SK-N-MC (cell line): ENCODE measurements at places on chromosomes 2 and 18.

- DNase-seq: no peak
Observed at GRCh38 chr18:9931678-9932077, 17.9 kb downstream of the VAPA start.

- no peak for DNase-seq
Observed at GRCh38 chr18:48385596-48385995, 23.6 kb downstream of the ZBTB7C start.

GRCh38 chr2:234305846-234306245 is 191.0 kb downstream of the ARL4C start:
- no peak for DNase-seq

- DNase-seq: no peak
Observed at GRCh38 chr2:147824620-147825019, 20.2 kb upstream of the ACVR2A start.

- no peak for DNase-seq
Observed at GRCh38 chr2:237552908-237553307, 13.5 kb upstream of the PRLH start.

DNA sequence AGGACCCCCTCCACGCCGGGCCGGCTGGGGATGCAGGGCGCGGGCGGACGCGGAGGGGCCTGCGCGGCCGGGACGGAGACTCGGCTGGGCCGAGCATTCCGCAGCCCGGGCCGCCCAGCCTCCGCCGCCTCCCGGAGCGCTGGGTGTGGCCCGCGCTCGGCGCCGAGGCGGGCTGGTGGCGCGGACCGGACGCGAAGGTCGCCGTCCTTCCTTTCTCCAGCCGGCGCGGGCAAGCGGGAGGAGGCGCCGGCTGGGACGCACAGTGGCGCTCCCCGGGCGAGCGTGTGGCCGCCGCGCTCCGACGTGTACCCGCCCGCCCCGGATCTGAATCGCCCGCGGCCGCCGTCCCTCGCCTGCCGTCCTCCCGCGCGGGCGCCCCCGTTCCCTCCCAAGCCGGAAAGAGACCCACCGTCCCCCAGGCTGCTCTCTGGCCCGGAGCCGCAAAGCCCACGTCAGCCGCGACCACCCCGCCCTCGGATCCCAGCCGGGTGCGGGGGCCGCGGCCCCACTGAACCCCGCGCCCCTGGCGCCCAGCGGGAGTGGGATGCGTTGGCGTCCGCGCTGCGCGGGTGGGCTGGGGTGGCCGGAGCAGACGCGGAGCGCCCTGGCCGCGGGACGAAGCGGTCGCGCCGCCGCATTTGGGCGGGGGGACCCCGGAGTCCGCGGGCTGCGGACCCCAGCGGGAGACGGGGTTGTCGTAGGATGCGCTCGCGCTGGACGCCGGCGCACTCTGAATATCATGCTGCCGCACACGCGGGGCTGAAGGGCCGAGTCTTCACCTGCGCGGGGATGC is 634 bp downstream of the SPATS2L start:
- no peak for DNase-seq

- DNase-seq: no peak
Observed at GRCh38 chr2:119707117-119708087, 28.4 kb downstream of the TMEM177 start.

DNA sequence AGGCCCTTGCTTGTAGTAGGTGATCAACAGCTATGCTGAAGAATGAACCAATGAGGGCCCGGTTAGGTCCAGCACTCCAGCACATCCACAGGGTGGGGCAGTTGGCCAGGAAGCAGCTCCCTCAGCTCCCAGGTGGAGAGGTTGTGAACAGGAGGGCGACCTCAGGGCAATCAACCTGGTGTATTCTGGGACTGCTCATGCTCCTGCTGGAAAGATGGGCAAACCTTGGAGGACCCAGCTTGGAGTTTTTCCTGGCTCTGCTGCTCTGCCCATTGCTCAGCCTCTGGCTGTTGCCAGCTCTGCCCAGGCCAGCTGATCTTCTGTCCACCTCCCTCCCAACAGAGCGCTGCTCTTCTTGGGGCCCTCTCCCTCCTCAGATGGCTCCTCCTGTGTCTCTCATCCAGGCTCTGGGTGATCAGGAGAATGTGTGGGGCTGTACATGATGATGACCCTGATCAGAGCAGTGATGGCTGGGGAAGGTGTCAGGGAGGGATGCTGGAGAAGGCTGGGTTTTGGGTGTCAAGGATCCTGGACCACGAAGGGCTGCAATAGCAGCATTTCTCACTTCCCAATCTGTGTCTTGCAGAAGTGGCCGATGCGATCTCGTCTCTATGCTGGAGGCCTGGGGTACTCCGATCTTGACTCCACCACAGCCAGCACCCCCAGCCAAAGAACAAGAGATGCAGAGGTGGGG is 3.4 kb downstream of the TCF23 start:
- DNase-seq: no peak

- DNase-seq: no peak
Observed at GRCh38 chr2:116820986-116821385, 993.5 kb upstream of the DDX18 start.

DNA sequence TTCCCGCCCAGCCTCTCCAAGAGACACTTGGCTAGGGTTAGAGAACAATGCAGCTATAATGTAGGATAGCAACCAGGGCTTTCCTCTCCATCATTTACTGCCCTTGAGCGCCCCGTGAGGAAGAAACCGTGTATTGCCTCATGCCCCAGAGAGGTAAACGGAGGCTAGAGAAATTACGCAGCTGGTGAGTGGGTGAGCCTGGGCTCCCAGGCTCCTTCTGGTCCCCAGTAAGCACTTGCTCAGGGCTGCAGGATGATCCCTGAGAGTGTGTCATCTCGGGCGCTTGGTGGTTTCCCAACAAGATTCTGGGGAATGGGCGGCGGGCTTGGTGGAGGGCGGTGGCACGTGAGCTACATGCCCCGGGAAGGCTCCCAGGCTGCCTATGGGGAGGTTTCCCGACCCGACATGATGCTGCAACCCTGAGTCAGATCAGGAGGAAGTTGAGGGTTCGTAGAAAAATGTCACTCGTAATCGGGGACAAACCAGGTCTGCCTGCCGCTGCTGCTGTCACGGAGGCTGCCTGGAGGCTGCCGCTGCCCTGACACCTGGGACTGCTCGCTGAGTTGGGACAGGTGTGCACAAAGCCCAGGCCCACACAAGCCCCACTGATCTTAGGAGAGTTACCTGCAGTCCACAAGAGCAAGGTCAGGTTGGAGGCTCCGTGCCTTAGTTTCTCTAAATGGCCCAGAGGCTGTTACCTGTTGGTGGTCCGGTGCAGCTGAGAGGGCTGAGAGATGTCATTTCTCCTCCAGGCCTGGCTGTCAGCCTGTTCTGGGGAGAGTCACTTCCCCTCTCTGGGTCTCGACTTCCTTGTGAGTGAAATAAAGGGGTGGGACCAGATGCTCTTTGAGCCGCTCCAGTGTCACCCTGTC is at the start of gene GPR55:
TSS of gene GPR55 (minus strand) at position 773 of the 872 bp plus-strand sequence. CDS start 14,280 bp downstream, outside the sequence.
- DNase-seq: no peak

DNA sequence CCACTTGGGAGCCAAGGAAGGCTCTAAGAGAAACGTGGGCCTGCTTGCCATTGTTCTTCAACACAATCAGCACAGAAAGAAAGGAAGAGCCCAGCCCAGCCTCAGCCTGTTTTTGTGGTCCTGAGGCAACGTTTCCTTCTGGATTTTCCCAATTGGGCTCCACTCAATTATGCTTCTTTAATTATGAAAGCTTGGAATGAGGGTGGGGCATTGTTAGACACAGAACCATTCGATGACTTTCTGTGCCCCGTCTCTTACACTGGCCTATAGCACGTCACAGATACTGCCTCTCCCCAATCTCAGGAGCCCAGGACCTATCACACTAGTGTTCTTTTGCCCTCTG is 207.4 kb downstream of the ZFP36L2 start:
- no peak for DNase-seq

- DNase-seq: no peak
Observed at GRCh38 chr2:101832114-101832513, 134.6 kb downstream of the MAP4K4 start.

DNA sequence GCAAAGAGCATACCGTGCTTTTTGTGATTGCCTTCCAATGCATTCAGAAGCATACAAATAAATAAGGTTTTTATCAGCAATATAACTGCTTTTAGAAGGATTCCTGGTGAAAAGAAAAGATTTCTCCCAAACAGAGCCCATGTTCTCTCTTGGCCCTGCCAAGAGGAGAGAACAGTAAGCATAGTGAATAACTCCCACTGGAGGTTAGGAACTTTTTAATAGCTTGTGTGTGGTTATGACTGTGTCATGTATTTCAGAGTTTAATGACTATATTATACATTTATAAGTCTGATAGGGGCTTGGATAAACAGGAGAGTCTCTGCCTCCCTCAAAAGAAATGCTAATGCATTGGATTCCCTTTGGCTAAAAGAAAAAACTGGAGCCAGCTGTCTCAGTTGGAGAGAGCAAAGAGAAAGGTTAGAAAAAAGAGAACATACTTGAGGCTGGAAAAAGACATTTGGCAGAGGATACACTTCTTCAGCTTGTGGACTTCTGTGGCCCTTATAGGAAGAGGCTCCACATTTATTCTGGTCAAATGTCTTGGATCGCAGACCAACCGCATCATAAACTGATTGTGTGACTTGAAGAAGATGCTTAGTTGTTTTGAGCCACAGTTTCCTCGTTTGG is 63.0 kb upstream of the SPRED2 start:
- peak; percentile 51 for DNase-seq

DNA sequence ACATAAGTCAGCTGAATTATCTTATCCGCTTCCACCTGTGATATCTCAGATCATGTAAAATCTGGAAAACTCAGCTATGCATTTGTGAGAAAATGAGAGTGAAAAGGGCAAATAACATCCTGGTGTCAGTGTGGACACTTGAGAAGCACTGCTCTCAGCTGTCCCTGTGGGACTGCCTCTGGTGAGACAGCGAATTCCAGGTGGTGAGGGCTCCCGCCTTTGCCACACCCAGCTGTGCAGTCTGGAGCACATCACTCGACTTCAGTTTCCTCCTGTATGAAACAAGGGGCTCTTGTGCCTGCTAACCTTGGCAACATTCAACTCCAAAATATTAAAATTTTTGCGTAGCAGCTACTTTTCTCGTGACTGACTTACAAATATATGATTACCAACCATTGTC is 194.9 kb upstream of the BOD1L2 start:
- no peak for DNase-seq

DNA sequence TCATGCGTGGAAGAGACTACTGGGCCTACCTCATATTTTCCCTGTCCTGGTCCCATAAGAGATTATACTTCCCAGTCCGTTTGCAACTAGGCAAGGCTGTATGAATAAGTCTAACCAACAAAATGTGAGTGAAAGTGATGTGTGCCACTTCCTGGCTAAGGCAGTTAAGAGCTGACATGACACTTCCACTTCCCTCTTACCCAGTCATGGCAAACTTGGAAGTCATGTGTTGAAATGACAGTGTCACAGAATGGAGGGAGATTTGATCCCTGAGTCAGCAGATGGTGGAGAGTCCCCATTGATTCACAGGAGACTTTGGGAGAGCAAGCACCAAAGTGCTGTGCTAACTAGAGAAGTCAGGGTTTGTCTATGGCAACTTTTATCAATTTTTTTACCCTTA is 36.4 kb downstream of the TACR1 start:
- no peak for DNase-seq

GRCh38 chr18:74281980-74282754 is 9.6 kb downstream of the CYB5A start:
- DNase-seq: no peak

DNA sequence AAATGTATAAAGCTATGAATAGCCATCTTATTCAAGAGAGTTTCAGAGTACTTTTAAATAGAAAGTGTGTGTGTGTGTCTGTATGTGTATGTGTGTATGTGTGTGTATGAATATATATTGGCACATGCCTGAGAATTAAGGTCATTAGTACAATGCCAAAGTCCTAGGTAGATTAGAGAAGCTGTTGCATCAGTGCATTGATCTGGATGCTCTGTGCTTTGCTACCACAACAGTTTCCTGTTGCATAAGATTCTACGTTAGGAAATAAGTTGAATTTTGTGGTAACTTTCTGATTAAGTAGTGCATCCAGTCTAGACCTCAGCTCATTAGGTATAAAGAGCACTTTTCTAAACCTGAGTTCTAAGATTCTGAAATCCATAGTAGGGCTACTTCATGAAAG is 1102.8 kb upstream of the KLHL29 start:
- no peak for DNase-seq

DNA sequence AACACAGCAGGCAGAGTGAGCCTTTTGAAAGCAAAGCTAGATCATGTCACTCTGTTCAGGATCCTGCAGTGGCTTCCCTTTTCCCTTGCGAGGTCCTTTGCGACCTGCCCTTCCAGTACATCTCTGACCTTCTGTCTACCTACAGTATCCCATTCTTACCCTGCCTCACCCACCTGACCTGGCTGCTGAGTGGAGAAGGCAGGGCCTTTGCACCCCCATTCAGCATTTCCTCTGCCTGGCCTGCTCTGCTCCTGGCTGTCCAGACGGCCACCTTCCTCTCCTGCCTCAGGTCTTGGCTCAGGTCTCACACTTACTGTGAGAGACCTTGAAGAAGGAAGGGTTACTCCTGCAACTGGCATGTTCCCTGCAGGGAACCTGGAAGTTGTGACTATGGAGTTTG is 77.4 kb downstream of the MAPRE2 start:
- no peak for DNase-seq

GRCh38 chr18:10523544-10523943 is 2.3 kb upstream of the NAPG start:
- DNase-seq: no peak

DNA sequence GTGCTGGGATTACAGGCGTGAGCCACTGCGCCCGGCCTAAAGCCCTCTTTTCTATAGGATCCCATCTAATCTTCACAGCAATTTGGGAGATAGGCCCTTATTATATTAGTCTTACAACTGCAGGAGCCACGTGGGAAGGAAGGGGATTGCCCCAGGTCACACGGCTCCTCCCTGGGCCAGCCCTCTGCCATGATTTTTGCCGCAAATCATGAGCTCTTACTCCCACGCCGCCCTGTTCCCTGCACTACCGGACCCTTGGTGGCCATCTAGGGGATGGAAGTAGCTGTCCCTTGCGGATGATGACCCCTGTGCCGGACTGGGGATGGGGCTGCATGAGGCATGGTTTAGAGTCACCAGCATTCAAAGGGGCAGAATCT is 28.4 kb upstream of the PTMA start:
- no peak for DNase-seq

DNA sequence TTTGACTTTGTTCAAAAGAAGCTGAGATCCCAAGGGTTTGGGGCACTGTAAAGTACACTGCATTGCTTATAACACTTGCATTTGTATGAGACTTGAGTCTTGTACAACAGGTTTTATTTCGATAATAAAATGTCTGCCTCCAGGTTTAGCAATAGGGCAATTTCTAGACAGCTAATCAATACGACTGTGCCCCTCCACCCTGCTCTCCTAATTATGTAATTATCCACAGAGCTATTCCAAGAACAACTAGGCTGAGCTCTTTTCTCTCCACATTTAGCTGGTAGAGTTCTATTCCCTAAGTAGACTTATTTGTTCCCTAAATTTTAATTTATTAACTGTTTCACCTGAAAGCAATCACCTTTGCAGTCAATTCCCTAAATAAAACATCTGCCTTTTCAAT is 52.9 kb upstream of the LINC00305 start:
- no peak for DNase-seq

- no peak for DNase-seq
Observed at GRCh38 chr18:48973731-48974130, 23.0 kb upstream of the SMAD7 start.
